HT1080 (cell line): ENCODE measurements at places on chromosomes 13 and 19.

- no peak for DNase-seq
Observed at GRCh38 chr13:101618440-101619187, 166.1 kb downstream of the ITGBL1 start.

- DNase-seq: no peak
Observed at GRCh38 chr13:45051315-45051714, 62.0 kb downstream of the GPALPP1 start.

- DNase-seq: no peak
Observed at GRCh38 chr19:33296488-33296971, 5.8 kb downstream of the CEBPA start.

DNA sequence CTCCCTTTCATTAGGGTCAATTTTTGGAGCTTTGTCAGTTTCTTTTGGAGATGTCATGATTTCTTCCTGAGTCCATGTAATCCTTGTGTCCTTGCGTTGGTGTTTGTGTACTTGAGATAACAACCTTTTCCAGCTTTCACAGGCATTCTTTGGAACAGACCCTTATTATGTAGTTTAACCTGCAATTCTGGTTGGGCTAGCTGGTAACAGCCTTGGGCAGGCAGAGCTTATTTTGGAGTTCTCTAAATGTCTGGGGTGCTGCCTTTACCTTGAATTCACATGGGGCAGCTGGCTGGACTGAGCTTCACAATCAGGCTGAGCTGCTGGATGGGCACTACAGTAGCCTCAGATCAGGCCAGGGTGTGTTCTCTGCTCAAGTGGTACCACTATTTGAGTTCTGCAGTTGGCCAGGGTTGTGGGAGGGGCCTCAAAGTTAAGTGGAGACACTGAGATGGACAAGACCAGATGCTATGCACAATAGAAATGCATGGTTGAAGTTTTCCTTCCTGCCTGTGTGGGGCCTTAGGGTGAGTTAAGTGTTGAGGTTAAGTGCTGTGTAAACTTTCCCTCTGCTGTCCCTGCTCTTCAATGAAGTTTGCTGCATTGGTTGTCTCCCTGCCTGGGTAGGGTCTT, 277.3 kb downstream of the ATP8A2 start:
- no peak for DNase-seq

DNA sequence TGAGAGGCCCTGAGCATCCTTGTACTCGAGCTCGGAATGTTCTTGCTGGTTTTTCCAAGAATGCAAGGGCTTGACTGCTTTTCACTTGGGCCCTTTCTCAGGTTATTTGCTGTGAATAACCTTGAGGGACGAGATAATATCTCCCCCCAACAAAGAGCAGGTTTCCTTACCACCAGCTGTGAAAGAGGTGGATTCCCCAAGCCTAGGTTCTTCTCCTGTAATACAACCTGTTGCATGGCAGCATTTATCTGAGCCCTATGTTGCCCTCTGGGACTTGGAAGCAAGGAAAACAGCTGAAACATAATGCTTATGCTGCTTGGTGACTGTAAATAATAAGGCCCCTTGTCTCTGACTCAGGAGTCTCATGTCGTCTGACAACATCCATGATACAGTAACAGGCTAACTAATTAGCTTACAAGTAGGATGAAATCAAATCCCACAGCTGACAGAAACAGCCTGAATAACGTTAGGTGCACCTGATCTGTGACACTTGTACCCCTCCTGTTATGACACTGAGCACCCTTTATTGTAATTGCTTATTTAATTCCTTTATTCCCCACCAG, 43.6 kb upstream of the RCBTB2 start:
- no peak for DNase-seq

- DNase-seq: no peak
Observed at GRCh38 chr19:33813391-33814101, 16.9 kb downstream of the KCTD15 start.
